ENCODE measurements at places on chromosomes 7 and 10.

- no peak for DNase-seq
Observed at GRCh38 chr7:51366930-51367613, 50.5 kb upstream of the COBL start.

- no peak for DNase-seq
Observed at GRCh38 chr10:24894728-24895127, 57.7 kb downstream of the PRTFDC1 start.

DNA sequence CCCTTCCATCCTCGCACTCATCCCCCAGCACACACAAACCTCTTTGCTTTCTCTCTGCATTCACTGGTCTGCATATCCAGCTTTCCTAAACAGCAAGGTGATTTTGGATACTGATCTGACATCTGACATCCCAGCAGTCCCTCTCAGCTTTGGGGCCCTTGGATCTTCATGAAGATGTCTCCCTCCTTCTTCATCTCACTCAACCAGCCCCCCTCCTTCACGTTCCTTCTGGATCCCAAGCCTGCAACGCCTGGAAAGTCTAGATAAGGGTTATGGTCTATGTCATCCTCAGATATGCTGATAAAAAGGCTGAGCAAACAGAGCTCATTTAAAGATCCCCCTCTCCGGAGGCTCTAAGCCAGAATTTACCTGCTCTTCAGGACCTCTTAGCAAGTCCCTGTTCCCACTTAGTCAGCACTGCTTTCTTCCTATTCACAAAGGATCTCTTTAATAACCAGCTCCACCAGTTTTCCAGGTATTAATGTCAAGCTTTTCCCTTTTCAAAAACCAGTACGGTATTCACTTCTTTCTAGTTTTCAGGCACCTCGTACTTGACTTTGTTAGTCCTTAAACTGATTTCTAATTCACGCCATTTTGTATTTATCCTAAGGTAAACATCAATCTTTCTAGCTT lies 38.9 kb downstream of the CREB3L2 start:
- no peak for DNase-seq

GRCh38 chr10:79231908-79232307 lies 115.4 kb upstream of the PPIF start:
- no peak for DNase-seq

- no peak for DNase-seq
Observed at GRCh38 chr7:80984619-80985018, 65.8 kb upstream of the SEMA3C start.

GRCh38 chr7:103660455-103661371 lies 214.7 kb upstream of the SLC26A5 start:
- no peak for DNase-seq

DNA sequence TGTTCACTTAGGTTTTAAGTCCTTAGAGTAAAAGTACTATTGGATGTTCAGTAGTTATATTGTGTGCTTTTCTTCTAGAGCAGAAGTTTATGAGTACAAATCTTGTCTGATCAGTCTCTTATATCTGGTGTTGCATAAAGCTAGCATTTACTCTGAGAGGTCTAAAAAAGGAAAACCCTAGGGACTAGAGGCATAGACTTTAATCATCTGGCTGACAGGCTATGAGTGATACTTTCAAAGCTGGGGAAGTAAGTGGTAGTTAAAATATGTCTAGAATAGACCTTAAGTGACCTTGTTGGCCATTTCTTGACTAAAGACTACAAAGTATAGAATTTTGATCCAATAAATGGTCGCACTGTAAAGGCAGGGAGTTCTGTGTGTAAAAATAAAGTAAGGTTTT lies 32.9 kb upstream of the PHYHIPL start:
- DNase-seq, result no peak

GRCh38 chr10:31774928-31775650 lies 153.5 kb downstream of the ARHGAP12 start:
- DNase-seq, result no peak

GRCh38 chr7:9250876-9251275 lies 817.5 kb downstream of the NXPH1 start:
- DNase-seq, result no peak

DNA sequence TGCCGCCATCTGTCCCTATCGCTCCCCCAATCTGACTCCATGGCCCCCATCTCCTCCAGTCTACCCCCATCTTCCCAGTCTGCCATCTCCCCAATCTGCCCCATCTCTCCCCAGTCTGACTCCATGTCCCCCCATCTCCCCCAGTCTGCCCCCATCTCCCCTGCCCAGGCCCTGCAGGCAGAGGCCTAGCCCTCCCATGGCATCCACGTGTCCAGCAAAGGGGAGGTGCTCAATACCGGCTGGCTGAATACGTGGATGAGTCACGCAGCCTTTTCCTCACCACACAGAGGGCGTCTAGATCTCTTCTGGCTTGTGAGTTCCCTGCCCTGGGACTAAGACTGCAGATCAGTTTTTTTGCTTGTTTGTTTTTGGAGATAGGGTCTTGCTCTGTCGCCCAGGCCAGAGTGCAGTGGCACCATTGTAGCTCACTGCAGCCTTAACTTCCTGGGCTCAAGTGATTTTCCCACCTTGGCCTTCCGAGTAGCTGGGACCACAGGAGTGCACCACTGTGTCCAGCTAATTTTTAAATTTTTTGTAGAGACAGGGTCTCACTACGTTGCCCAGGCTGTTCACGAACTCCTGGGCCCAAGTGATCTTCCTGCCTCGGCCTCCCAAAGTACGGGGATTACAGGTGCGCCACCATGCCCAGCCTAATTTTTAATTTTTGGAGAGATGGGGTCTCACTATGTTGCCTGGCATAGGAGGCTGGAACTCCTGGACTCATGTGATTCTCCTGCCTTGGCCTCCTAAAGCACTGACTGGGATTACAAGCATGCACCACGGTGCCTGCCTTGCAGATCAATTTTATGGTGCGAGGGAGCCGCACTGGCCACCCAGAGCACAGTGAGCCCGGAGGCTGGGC lies 15.3 kb upstream of the GPR146 start:
- DNase-seq, result peak; percentile 76

DNA sequence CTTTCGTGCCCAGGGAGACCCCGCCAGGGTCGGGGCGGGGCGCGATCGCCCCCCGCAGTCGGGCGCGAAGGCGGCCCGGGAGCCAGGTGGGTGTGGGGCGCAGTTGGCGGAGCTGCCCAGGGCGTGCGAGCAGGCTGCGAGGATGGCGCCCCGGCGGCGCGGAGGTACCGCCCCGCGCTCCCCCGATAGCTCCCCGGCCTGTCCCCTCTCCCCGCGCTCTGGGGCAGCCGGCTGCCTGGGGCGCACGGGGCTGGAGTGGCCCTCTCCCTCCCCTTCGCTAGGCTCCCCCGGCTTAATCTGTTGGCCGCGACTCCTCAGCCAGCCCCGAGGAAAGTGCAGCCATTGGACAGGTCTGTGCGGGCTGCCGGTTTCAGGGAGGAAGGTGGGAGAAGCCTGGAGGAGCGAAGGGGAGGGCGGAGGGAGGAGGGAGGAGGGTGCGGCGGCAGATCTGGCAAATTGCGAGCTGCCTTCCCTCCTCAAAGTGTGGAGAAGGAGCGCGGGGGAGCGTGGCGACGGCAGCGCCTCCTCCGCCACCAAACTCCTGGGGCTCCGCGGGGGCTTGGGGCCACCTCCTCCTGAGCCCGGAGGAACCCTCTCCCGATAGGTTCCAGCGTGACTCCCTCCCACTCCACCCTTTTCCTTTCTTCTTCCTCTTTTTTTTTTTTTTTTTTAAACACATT lies 361 bp upstream of the PLXDC2 start:
- DNase-seq, result peak; percentile 76

DNA sequence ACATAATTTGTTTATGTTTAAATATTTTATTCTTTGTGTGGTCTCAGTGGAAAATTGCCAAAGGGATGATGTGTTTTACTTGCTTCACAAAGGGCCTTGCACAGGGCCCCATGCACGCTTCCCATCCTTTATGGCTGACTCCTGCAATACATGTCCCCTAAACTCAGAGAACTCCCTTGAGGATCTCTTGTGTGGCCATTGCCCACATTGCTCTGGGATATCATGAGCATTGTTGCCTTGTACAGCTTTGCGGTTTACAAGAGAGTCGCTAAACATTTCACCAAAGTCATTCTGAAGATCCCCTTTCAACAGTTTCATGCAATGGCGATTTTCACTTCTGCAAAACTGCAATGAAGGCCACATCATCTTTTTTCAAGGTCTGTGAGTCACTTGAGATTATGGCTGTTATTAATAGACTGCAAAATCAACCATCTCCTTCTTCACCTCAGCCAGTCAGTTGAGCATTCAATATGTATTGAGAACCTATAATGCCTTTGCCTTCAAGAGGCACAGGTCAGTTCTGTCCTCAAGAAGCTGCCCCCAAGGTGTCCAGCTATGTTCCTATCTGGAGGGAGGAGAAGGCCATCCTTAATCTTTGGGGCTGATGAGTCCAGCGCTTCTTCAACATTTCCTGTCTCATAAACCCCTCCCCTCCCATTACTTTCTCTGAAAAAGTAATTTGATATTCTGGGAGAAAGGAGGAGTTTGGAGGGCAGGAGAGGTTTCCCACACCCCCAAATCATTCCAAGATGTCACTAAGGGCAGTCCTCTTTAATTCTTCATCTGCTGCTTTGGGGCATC lies 108.1 kb downstream of the CCDC71L start:
- no peak for DNase-seq

DNA sequence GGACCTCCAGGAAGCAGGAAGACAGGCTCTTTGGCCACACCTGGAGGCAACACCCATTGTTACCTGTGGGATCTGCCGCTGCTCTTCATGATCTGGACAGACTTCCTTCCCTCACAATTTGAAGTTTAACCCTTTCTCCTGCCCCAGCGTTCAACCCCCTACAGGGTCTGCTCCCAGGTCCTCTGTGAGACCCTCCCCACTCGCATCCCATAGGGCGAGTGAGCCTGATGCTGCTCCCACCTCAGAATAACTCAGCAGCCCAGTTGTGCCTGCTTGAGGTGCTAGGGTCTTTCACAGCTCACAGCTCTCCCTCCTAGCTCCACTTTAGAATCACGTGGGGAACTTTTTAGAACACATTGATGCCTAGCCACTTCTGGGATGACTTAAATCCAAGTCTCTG lies 61.8 kb upstream of the C10orf90 start:
- DNase-seq, result no peak

DNA sequence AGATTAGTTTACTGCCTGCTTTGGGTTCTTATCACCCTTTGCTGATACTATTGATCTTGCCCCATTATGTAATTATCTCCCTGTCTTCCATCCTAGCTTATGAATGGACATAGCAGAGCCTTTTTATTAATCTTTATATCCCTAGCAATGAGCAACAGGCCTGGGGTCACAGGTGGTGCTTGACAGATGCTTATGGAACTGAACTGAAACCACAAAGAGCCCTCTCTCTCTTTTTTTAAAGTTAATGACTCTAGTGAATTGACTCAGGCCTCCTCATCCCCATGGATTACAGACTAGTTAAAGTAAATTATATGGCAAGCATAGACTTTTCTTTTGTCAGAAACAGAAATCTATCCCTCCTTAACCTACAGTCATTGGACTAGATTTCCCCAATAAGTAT lies 265.2 kb downstream of the PHTF2 start:
- no peak for DNase-seq

DNA sequence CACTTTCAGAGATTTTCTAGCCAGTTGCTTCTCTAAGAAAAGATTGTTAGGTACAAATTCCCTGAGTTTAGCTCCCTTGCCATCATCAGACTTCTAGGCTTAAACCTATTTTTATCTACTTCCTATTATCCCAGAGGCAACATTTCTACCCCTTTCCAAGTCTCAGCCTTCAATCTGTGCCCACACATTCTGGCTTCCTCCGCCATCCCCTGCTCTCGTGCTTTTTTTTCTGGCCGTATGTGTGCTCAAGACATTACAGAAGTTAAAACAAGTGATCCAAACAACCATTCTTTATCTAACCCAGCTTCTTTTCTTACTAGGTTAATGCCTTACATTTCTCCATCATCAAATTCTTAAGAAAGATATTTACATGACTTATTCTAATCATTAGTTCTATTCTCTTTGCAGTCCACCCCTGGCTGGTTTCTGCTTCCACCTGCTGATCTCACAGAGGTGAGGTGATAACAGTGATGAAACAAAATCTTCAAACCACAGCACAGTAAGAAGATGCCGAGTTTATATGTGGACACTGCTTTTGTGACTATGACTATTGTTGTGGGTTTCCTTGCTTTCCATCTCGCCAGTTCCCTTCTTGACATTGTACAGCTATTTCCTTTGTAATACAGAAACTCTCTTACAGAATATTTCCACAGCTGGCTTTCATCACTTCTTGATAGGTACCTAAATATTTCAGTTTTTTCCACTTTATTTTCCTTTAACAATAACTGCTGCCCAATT lies 18.3 kb upstream of the CDK6 start:
- no peak for DNase-seq

DNA sequence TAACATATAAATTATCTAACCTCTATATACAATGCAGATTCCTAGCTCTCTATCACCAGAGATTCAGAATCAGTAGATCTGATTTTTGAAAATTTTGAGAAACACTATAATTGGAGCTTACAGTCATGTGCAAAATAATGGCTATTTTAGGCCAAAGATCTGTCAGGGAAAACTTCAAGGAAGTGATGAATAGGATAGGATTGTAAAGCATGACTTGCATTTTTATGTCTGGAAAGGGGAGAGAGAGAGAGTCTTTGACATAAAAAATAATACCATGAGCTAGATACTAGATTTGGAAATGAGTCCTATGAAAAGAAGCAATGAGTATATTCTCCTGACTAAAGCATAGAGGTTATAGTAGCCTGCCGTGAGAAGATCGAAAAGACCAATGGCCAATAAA lies 181.1 kb downstream of the SDHAF3 start:
- no peak for DNase-seq

Measured in skin of body (tissue), 3 donors.